Germinal center (tissue), 1 donor: ENCODE measurements at places on chromosomes 11 and 22.

- DNase-seq: no peak
Measured at GRCh38 chr22:20246368-20247009, 21.6 kb downstream of the RTN4R start.

GRCh38 chr22:23850136-23850611 lies 7.5 kb upstream of the SLC2A11 start:
- no peak for DNase-seq

- no peak for DNase-seq
Measured at GRCh38 chr11:95450547-95451123, 219.6 kb upstream of the SESN3 start.

- DNase-seq: no peak
Measured at GRCh38 chr11:81602508-81602907, 1131.2 kb downstream of the FAM181B start.

- DNase-seq: peak; percentile 62
Measured at GRCh38 chr11:66418168-66418985, 2.5 kb upstream of the NPAS4 start.

GRCh38 chr11:132631989-132632388 lies 900.3 kb downstream of the OPCML start:
- no peak for DNase-seq

- no peak for DNase-seq
Measured at GRCh38 chr11:33227578-33228261, 29.5 kb upstream of the HIPK3 start.

DNA sequence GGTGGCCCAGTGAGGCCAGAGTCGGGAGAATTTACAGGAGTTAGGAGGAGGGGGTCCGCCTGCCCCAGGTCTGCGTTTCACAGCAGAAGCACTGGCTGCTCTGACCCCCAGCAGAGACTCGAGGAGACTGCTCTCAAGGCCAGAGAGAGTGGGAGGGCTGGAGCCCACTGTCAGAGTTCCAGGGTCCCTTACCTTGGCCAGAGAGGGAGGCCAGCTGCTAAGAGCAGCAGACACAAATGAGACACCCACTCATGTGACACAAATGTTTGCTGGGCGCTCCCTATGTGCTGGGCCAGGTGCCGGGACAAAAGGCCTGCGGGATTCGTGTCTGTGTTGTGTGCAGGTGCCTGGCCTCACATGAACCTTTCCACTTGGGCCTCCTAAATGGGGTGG lies 2.8 kb upstream of the TNFRSF13C start:
- no peak for DNase-seq

DNA sequence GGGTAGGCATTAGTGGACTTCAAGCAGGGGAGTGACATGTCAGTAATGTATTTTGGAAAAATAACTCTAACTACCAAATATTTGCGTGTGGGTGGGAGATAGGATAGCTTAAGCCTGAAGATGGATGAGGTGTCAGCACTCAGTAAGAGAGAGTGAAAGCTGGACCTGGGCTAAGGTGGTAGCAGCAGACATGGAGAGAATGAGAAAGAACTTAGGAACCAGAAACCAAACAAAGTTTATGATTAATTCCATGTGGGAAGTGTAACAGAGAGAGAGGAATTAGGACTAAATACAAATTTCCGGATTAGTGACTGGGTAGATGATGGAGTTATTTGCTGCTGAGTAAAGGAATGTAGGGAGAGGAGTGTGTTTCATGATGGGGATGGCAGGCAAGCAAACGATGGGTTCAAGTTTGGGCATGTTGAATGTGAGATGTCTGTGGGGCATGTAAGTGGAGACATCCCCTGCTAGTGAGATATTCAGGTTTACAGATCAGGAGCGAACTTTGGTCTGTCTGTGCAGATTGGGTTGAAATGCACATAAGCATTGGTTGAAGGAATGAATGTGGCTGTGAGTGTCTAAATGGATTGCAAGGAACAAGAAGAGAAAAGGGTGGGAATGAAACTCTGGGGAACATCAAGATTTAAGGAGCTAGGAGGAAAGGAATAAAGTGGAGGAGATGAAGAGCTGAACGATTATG lies 185.6 kb upstream of the MTMR2 start:
- no peak for DNase-seq

DNA sequence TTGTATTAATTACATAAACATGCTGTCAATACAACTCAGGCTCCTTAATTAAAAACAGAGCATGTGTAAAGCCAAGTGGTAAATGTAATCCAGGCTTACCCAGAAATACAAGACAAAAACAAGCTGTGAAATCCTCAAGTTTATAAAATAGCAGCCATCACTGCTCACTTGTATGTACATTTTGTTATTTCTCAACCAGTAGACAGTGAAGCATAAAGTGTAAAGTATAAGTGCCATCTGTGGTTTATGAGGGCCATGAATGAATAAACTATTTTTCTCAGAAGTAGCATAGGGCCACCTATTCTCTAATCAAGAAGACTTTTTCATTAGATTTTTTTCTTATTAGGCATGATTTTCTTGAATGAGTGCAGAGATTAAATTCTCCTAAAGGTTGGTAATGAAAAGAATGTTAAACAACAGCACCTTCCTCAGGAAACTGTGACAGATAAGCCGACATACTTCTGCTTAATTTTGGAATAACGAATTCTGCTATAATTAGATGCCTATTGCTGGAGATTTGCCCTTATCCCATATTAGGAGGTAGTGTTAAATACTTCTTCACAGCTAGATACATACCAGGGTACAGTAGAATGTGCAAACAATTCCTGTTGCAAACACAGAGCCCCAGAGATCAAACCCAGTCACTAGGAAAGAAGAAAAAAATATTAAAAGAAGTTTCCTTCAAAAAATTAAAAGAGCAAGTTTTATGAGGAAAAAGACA lies 13.0 kb downstream of the SLC5A12 start:
- DNase-seq: no peak

- no peak for DNase-seq
Measured at GRCh38 chr11:122758974-122759373, 79.3 kb upstream of the CRTAM start.

DNA sequence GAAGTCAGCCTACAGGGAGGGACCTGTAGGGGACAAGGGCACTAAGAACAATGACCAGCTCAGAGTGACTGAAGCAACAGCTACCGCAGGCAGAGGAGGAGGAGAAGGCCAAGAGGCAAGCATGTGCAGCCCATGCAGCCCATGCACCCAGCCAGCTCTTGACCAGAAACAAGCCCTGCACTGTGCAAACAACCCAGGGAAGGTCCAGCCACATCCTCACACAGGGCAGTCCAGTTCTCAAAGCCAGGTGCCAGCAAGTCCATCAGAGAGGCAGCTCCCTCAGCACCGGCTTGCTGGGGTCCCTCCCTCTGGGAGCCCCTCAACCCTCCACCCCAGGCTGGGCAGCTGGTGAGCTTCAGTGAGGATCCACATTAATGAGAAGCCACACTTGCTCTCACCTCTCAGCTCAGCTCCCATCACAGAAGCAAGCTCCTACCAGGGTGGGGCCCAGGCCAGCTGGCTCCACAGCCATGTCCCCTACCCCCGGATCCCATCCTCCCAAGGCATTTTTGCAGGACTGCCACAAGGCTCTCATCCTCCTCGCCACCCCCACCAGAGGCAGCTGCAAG lies 7.1 kb downstream of the DGCR2 start:
- no peak for DNase-seq

- no peak for DNase-seq
Measured at GRCh38 chr11:129315781-129316579, 59.7 kb upstream of the BARX2 start.

GRCh38 chr11:85347291-85347690 lies 279.9 kb downstream of the DLG2 start:
- no peak for DNase-seq

- DNase-seq: no peak
Measured at GRCh38 chr22:39777716-39778454, 115.7 kb downstream of the ENTHD1 start.

DNA sequence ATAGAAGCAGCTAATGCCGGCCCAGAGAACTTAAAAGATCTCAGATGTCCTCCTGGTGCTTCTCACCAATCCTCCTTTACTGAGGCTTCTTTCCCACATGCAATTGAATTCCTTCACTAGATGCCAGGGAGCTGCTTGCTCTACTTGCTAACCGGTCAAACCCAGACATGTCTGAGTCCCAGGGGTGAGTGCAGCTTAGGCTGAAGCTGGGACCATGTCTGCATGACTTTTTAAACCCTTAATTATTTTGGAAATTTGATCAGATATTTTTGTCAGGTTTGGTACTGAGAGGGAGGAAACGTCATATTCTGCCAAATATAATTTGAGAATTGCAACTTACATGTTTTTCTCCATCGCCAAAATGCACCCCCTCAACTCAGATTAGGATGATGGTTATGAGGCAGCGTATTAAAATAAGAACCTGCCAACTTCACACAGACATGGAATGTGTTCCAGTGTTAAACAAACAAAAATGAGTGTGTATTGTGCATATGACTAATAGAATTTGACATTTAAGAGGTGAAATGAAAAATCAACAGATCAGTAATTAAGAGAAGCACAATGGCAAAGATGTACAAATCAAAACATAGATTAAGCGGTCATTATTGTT lies 529.5 kb downstream of the ETS1 start:
- no peak for DNase-seq

DNA sequence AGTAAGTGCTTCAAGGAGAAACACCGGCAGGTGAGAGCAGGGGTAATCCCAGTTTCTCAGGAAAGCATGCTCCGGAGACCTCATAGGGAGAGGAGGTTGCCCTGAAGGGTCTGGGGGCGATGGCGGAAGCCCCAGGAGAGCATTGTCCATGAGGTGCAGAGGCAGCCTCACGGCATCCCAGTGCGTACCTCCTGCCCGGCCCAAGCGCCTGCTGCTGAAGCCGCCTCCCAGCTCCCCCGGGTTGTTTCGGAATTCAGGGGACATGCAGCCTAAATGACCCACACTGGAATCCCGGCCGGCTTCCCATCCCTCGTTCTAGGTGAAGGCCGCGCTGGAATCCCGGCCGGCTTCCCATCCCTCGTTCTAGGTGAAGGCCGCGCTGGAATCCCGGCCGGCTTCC lies 2.7 kb downstream of the ZBED4 start:
- no peak for DNase-seq

- DNase-seq: no peak
Measured at GRCh38 chr11:45414088-45414487, 127.9 kb upstream of the SYT13 start.

DNA sequence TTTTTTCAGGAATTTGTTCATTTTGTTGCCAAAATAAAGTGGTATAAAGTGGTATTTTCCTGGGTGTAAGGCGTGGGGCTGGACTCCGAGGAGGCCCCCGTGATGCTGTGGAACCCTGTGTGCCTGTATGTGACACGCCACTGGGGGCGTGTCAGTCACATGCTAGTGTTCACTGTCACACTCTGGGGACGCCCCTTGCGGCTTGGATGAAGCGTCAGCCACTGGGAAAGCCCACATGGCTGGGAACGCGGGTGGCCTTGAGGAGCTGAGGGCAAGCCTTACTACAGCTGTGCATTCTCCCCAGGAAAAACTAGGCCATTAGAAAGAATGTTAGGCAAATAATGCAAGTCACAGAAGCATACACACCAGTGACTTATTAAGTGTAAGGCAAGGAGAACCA lies 77.0 kb upstream of the SLC25A18 start:
- DNase-seq: no peak

DNA sequence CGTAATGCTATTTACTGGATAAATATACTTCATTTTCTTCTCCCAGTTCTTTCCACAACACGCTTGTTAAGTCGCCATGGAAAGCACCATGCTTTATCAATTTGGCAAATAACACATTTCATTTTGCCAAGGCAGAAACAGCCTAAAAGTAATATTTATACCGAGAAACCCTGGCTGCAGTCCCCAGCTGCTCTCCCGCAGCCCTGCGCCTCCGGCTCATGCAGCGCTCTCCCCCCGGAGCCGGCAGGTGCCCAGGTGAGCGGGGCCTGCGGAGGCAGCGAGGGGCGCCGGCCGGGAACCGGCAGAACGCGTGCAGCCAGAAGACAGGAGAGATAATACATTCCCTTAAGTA lies 681 bp upstream of the ARHGEF12 start:
- peak; percentile 55 for DNase-seq

DNA sequence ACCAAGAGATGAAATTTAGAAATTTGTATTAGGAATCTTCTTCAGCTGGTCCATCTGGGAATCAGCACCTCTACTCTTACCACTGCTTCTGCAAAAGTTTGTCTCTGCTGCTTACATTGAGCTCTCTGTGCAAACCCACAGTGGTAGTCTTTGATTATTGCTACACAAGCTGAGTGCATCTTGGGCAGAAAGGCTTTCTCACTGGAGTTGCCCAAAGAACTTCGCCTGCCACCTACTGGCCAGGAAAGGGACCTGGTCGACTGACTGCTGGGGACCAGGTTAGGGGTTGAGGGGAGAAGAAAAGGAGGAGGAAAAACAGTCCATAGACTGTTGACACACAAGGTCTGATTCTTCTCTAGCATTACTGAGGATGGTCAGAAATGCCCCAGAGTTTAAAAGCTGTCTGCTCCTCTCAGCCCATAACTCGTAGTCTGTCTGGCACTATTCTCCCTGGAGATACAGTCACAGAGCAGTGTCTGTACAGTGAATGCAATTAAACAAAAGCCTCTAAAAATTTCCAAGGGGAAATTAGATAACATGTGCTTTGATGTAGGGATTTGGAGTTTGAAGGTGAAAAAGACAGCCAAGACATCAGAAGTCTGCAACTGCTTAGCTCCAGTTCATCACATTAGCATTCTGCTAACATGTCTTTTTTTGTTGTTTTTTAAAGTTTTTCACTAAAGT lies 215.0 kb upstream of the CTSC start:
- DNase-seq: peak; percentile 35

- no peak for DNase-seq
Measured at GRCh38 chr22:29292379-29292778, 14.1 kb upstream of the GAS2L1 start.

- no peak for DNase-seq
Measured at GRCh38 chr11:93287434-93287833, 43.1 kb upstream of the DEUP1 start.

DNA sequence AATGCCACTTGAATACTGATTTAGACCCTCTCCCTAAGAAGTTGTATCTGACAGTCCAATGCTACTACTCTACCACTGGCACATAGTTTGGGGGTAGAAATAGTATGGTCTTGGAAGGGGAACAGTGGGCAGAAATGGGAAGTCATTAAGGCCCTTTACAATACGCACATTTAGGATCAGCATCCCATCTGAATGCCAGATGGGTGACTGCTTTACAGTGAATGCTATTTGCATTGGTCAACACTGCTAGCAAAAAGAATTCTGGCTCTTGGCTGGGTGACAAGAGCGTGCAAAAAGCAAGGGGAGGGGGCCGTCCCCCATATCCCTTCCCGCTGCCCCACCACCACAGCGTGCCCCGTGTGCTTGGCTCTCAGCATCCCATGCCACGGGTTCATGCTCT lies 104.7 kb upstream of the BID start:
- DNase-seq: no peak

- peak; percentile 28 for DNase-seq
Measured at GRCh38 chr11:96267496-96268032, 75.4 kb downstream of the MAML2 start.
